Femur (tissue), 1 donor: ENCODE measurements at places on chromosomes 11 and 22.
A peak's percentile ranks its signal among the peaks of the same experiment; 100 is the strongest.

DNA sequence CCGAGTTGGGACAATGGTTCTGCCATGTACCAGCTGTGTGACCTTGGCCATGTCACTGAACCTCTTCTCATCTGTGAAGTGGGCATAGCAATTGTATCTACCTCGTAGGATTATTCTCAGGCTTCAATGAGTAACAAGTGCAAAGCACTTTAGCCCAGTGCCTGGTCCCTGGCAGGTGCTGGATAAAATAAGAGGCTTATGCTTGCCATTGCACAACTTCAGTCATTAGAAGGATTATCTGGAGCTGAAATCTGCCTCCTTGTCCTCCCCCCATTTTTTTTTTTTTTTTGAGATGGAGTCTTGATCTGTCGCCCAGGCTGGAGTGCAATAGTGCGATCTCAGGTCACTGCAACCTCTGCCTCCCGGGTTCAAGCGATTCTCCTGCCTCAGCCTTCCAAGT is 7.2 kb downstream of the SMTNL1 start:
- DNase-seq = no peak

- no peak for DNase-seq
Measured at GRCh38 chr11:72157131-72157530, 21.6 kb downstream of the FOLR3 start.

- DNase-seq = no peak
Measured at GRCh38 chr11:69076129-69076791, 27.5 kb downstream of the TPCN2 start.

- DNase-seq = no peak
Measured at GRCh38 chr11:20617346-20618005, 18.1 kb downstream of the SLC6A5 start.

DNA sequence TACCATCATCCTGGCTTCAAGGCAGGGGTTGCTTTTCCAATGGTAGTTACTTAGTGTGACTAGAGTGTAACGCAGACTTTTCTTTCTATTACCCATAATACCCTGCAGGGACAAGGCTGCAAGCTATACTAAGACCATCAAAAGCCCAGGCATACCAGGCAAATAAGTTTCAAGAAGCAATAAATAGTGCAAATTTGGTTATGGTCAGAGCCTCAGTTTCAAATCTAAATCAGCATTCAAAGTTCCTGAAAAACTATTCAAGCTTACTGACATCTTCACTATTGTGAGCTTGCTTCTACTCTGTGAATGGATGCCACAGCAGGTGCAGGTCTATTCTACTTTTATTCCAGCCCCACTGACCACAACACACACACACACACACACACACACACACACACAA is 2.5 kb upstream of the HBB start:
- DNase-seq = no peak

DNA sequence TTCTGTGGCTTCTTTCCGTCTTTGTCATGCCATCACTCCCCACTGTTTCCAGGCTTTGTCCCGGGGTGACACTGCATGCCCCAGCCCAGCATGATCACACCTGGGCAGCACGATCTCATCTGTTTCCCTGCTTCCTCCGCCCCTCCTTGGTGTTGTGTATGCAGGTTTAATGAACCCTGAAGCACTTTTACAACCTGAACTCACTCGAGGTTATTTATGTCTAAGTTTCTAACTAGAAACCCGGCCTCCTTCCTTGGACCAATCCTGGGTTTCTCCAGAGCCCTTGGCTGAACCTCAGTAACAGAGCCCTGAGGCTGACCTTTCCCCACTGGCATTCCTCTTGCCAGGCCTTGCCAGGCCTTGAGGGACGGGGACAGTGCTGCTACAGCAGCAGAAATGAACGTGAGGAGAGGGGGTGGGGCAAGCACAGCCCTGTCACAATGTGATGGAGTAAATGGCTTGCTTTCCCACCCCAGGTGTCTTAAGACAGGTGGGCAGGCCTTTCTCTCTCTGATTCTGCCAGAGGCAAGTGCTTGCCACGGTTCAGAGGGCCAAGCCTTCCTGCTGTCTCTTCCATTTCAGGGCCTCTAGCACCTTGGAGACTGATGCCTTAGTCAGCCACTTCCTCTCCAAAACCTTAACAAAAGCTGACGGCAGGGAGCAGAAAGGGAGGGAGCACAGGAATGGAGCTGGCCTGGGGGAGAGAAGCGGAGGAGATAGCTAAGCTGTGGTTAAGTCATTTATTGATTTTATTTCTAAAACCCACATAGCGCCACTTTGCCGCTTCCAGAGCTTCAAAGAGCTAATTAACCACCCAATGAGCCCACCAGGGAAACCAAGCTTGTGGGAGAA is 3.1 kb upstream of the PYGM start:
- no peak for DNase-seq

GRCh38 chr22:33000342-33001280 is 57.6 kb downstream of the SYN3 start:
- peak; percentile 84 for DNase-seq

DNA sequence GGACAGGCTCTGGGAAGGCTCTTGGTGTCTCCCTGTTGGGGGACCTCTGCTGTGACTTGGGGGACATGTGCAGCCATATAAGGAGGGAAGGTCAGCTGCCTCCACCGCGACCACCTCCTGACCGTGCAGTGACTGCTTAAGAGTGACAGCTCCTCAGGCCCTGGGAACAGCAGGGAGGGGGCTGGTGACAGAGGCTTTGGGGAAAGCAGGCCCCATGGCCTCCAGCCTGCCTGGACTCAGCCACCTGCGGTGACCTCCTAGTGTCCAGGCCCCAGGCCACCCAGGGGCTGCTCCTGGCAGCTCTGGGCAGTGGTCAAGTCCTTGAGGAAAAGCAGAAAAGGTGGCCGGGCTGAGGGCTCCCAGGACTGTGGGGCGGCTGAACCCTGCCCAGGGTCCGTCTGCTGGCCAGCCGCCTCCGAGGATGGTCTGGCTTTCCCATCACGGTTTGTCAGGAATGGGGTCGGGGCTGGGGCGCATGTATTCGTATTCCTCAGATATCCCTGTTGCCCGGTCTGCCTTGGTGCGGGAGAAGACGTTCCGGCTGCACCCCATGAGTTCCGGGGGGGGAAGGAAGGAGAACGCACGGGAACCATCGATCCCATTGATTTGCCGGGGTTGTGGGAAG is 96.8 kb downstream of the WNT7B start:
- DNase-seq = peak; percentile 15

DNA sequence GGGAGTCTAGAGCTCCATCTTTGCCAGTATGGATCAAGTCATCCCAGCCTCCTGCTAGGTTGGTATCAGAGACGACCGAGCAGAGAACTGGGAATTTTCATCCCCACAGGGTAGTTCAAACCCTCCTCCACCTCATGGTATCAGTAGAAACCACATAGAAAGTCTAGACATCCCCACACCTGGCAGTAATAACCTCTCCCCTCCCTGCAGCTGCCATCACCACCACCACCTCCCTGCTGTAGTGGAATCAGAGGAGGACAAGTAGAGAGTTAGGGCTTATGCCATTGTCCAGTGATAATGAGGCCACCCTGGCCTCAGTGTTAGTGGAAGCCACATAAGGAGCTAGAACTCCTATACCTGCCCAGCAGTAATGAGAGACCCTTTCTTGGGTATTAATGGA is 34.3 kb downstream of the BTG4 start:
- DNase-seq = no peak

- DNase-seq = peak; percentile 77
Measured at GRCh38 chr22:48574776-48575617, 1252.7 kb downstream of the BRD1 start.

DNA sequence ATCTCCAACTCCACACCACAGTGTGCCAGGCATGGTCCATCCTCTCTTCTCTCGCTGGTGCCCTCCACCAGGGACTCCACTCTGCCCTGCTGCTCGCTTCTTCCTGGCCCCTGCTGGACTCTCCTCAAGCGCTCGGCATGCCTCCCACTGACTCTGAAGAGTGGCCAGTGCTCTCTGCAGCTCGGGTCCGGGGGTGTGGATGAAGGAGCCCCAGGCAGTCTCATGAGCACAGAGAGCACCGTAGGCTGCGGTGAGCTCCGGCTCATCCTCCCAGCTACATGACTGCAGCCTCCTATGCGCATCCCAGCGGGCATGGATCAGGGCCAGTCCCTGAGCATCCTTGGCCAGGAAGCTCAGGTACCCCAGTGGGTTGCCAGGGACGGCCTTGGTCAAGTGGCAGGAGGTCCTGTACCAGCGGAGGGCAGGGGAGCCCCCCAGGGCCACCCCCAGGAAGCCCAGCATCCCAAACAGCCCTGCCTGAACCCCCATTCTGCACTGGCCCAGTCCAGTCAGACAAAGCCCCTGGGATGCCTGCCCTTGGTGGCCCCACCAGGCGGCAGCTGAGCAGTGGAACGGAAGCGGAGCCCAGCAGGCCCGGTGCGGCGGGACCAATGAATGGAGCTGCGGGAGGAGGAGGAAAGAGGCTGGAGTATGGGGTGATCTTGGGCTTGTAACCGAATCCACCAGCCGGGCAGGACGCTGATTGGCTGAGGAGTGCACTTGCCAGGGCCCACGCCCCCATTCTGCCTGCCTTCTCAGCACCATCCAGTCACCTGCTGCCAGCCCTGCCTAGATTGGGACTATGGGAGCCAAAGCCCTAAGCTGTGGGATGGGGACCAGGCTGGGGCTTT is at the start of gene PLA2G3:
TSS of gene PLA2G3 (minus strand) at position 643 of the 851 bp plus-strand sequence. CDS start at position 489, 154 bp downstream.
- peak; percentile 47 for DNase-seq

DNA sequence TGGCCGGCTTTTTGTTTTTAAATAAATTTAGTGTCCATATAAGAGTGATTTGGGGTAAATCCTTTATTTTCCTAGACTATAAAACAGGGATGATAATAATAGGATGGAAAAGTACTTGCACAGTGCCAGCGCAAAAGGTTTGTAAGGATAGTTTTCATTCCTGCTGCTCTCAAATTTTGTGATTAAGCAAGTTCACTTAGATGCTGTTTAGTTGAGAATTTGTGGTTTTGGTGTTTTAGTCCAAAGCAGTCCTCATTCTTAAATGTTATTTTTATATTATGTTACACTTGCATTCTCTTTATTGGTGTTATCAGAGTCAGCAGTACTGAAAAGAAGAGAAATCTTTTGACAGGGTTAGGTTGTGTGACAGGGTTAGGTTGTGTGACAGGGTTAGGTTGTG is 47.9 kb downstream of the PPP6R3 start:
- DNase-seq = no peak

- peak; percentile 75 for DNase-seq
Measured at GRCh38 chr22:29784451-29785361, 17.5 kb downstream of the UQCR10 start.

GRCh38 chr11:116930177-116930576 is 92.8 kb upstream of the APOA1 start:
- DNase-seq = peak; percentile 75

- no peak for DNase-seq
Measured at GRCh38 chr11:119380827-119381180, 686 bp downstream of the USP2 start.

- no peak for DNase-seq
Measured at GRCh38 chr11:67020949-67021348, 2.0 kb upstream of the SYT12 start.

DNA sequence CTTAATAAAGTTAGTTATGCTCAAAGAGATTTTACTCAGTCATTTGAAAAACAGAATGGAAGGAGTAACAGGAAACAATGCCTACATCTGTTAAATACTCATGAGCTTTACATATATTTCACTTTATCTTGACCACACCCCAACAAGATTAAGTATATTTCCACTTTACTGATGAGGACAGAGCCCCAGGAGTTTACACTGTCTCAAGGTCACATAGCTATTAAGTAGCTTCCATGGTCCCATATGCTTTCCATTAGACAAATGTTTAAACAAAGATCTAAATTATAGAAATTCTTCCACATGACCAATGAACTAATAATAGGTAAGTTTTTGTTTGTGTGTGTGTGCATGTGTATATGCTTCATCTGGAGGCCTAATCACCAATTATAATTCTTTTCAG is 30.2 kb downstream of the MRTFA start:
- no peak for DNase-seq

DNA sequence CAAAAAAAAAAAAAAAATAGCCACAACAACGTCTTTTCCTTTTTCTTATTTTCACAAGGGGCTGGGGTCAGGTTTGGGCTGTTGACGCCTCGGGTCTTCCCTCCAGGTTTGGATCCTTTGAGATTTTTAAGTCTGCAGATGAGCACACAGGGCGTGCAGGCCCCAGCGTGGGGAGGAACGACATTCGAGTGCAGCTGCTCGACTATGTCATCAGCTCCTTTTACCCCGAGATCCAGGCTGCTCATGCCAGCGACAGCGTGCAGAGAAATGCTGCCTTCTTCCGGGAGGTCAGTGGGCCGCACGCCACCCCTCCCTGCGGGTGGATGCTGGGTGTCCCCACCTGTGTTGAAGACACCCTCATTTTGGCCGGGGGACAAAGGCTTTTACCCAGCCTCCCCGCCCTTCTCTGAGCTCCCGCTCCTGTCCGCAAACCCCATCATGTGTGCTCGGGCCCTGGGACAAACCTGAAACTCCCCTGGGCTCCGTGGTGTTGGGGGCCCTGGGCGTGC is 7.7 kb downstream of the SELENOO start:
- peak; percentile 32 for DNase-seq

- no peak for DNase-seq
Measured at GRCh38 chr22:50074056-50074455, 11.2 kb downstream of the MLC1 start.

DNA sequence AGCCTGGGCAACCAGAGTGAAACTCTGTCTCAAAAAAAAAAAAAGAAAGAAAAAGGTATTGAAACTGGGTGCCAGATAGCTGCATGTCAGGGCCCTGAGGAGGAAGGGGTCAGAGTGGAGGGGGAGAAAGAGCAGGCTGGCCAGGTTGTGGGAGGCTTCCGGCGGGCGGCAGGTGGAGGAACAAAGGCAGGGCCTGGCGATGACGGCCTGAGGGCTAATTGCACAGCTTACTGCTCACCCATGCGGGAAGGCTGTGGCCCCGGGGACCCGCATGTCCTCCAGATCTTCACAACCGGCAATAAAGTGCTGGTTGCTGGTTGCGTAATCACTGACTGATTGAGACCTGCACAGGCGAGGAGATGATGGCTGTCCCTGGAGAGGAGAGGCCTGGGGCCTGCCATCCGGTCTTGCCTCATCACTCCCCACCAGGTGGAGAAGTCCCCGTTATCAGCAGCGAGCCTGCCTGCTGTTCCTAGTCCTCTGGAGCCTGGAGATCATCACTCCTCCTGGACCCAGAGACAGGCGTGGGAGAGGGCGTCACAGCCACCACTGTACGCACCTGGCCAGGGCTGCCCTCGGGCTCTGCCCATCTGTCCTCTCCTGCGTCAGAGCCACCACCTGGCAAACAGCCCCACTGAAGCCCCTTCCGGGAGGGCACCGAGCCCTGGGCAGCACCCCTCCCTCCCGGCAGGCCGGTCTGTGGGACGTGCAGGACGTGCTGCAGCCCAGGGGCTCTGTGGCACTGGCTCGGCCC is 18.7 kb downstream of the H19 start:
- no peak for DNase-seq

DNA sequence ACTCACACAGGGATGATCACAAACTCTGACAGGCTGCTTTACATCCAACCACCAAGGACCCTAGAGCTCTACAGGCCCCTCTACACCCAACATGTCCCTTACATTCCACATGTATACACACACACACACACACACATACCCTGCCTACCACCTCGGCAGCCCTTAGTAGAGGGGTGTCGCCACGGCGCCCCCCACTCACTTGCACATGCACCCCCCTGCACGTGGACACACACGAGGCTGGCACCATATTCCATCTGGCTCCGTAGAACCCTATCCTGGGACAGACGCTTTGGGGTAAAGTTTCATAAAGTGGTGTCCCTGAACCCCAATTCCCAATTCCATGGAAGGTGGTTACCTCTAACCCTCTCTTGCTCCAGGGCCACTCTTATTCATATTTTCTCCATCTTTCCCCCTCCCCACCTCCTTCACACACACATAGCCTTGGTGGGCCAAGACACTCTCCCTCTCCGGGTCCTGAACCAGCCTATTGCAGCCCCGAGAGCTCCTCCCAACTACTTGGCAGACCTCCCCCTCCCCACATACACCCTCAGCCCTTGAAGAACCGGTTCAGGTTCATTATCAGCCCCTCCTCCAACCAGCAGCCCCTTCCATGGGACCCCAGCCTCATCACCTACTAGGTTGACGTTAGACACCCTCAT is 809 bp downstream of the PDE2A start:
- no peak for DNase-seq
